ENCODE measurements at places on chromosomes 2 and 18. TPM values are rescaled to one million over a fixed set of nuclear protein-coding genes. Genes with fewer than 3 reads are reported as not detected.

The EPG5 gene
- 64.3 TPM for total RNA-seq

The GKN1 gene
- not detected for total RNA-seq

The ASAP2 gene
- total RNA-seq, result not detected

The CCDC121 gene
- 2.2 TPM for total RNA-seq

The SIX2 gene
- total RNA-seq, result not detected

The PHOSPHO2 gene
- 7.2 TPM for total RNA-seq

The ALPI gene
- total RNA-seq, result not detected

The TCF23 gene
- total RNA-seq, result not detected

The SLC38A11 gene
- total RNA-seq, result not detected

The ANKRD30B gene
- total RNA-seq, result not detected

The UGT1A3 gene
- total RNA-seq, result not detected

DNA sequence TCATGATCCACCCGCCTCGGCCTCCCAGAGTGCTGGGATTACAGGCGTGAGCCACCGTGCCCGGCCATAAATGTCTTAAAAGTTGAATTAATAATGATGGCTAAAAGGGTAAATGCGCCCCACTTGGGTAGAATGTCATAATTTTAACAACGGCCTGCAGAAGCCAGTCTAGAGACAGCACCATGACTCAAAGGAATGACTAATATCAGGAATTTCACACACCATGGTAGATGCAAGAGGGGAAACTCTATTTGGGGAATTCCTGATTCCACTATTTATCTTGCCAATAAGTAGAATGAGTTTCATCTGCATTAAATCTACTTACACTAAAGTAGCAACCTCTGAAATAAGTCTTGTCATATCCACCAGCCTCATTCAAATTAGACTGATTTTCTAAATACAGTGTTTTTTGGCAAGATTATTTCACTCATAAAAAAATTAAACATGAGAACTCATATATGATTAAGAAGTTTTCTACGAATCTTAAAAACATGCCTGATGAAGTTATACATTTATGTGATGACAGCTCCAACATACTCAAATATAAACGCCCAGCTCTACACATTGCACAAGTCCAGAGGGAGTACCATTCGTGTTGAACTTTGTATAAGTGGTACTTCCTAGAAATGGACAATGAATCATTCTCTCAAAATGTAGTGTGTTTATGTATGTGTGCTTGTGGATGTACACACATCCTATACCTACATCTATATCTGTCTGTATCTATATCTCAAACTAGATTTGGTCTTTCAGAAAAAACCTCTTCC, 309.7 kb downstream of the IRS1 start:
- no peak for DNase-seq

GRCh38 chr18:48616484-48617255, 77.8 kb downstream of the CTIF start:
- no peak for DNase-seq

GRCh38 chr2:241108271-241109209, 6.5 kb upstream of the MTERF4 start:
- peak; percentile 64 for DNase-seq

DNA sequence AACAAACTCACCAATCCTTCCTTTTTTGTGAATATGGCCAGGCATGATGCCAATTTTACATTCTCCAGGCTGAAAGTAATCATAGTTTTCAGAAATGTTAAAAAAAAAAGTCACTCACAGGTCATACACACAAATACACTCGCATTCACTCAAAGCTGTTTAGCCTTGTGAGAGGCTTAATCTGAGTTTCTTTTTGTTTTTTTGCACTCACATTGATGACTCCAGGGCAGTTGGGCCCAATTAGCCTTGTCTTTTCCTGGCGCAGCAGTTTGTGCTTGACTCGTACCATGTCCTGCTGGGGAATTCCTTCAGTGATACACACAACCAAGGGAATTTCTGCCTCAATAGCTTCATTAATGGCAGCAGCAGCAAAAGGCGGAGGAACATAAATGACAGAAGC, 18.0 kb downstream of the SUCLG1 start:
- DNase-seq, result no peak

GRCh38 chr18:44741511-44741910, 60.8 kb downstream of the SETBP1 start:
- no peak for DNase-seq

DNA sequence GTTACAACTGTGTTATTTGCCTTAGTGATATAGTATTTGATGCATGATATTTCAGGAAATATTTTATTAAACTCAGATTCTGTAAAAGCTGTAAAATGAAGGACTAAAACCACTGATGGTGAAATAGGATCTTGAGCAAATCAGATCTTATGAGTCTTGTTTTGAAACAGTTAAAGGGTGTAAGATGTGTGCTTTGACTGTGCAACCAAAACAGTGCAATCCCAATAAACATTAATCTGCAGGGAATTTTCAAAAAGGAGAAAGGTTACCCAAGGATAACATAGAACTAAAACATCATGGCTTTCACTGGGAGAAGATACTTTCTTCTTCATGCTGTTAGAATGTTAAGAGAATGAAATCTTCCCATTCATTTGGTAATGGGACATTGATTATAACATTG, 378.7 kb downstream of the PARD3B start:
- no peak for DNase-seq

- DNase-seq, result no peak
Measured at GRCh38 chr2:159022019-159022418, 53.6 kb downstream of the TANC1 start.

DNA sequence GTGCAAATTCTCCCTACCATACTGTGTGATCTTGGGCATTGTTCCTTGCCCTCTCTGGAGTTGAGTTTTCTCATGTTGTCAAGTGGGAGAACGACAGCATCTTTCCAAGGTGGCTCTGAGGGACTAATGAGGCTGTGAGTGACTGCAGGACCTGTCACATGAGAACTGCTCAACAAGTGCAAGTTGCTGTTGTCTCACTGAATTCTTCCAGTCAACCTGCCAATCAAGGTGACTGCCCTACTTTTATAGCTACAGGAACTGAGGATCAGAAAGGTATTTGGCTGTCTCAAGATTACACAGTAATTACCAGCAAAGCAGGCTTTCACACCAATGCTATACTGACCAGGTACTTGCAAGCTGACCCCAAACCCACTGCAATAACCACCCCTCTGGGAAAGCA, 137.6 kb downstream of the MTCL1 start:
- no peak for DNase-seq

DNA sequence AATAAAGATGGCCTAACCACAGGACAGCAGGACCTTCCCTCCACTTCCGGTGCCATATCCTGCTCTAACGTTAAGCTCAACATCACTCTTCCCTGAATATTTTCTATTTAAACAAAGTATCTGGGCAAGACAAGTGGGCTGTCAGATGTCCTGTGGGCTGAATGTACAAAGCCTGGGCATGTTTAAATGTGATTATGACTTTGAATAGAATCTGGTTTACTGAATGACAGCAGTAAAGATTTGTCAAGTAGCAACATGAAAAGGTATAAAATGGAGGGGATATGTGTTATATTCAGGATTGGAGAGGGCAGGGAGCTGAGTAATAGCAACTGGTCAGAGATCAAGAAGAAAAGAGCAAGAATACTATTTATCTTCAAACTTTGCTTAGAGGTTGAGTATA, 540.9 kb downstream of the NRXN1 start:
- DNase-seq, result no peak

GRCh38 chr2:81940266-81940955, 1635.9 kb upstream of the LRRTM1 start:
- no peak for DNase-seq

- no peak for DNase-seq
Measured at GRCh38 chr2:11578081-11578948, 44.5 kb downstream of the GREB1 start.

- no peak for DNase-seq
Measured at GRCh38 chr18:79374408-79375171, 21.1 kb upstream of the NFATC1 start.

DNA sequence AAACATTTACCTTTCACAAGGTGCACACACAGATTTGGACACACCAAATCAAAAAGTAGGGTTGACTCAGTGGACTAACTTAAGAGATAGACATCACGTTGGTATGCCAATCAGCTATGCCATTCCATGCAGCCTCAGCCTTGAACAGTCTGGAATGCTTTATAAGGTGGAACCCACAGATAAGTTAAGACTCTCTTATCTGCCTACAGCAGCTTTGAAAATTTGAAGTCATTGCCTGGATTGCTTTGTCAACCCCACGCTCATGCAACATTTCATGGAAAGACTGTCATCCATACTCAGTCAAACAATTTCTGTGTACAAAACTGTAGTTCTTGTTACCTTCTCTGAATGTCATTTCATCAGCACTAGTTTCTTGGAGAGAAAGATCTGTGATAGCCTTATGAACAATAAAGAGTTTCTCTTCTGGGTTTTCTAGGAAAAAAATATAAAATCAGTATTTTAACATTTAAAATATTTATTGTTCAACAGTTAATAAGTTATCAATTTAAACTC, 1.2 kb downstream of the ERMN start:
- DNase-seq, result no peak

DNA sequence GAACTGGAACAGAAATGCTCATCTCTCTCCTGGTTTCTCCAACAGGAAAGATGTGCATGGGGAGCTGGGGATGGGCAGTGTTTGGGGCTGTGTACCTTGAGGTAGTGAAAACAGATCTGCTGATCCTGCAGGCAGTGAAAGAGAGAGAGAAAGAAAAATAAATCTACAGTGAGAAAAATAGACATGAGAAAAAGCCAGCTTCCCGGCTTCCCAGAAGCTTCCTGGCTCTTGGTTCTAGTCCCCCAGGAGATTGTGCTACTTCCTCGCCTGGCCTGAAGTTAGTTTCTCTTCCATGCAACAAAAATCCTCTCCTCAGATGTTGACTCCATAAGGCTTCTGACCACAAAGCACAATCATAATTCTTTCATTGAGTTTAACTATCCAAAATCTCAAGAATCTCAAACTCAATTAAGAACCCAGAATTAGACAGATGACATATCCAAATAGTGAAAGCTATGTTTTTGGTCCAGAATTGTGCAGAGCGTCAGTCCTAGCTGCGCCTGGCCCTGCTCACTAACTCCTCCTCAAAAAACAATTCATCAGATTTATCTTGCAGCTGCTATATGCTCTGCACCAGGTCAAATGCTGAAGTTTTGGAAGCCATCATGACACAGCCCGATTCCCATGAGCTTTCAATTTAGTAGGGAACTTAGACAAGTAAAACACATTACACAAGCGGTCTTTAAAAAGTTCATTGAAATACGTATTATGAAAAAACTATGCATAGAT, 20.1 kb upstream of the NAB1 start:
- no peak for DNase-seq

- no peak for DNase-seq
Measured at GRCh38 chr2:605674-606608, 71.3 kb downstream of the TMEM18 start.

- no peak for DNase-seq
Measured at GRCh38 chr2:17792515-17792914, 23.7 kb upstream of the MSGN1 start.

DNA sequence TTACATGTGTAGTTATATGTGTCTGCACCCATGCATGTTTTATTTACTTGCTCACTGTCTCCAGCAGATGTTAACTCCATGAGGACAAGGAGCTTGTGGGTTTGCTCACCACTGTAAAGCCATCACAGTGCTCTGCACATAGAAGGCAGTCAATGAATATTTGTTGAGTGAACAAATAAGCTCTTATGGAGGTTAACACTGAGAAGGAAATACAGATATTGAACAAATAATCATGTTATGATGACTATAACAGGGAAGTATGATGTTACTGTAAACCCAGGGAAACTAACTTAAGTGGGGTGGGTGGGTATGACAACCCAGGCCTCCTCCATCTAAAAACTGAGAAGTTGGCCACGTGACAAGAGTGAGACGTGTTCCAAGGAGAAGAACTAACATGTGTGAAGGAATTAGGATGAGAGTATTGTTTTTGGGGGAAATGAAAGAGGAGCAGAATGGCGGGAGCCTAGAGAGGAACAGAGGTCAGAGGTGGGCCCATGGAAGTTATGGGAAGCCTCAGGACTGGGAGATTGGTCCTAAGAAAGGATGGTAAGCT, 6.0 kb upstream of the FAM117B start:
- DNase-seq, result no peak

GRCh38 chr2:144507441-144508171, 12.3 kb downstream of the ZEB2 start:
- DNase-seq, result no peak

- no peak for DNase-seq
Measured at GRCh38 chr2:234411793-234412192, 85.1 kb downstream of the ARL4C start.
